NCI-H1092 treated with DMSO at 0.1 percent for 48 hours (cell line): ENCODE measurements at places on chromosomes 4 and X.

- no peak for DNase-seq
Measured at GRCh38 chr4:153010146-153010545, 74.0 kb downstream of the FHDC1 start.

- no peak for DNase-seq
Measured at GRCh38 chr4:60847614-60848013, 352.5 kb upstream of the ADGRL3 start.

GRCh38 chr4:119038116-119038841 lies 97.4 kb upstream of the MYOZ2 start:
- DNase-seq = no peak

- no peak for DNase-seq
Measured at GRCh38 chr4:6023731-6024130, 5.5 kb upstream of the C4orf50 start.

GRCh38 chr4:85127653-85128052 lies 161.2 kb upstream of the WDFY3 start:
- DNase-seq = no peak

- no peak for DNase-seq
Measured at GRCh38 chr4:23720556-23720955, 169.3 kb downstream of the PPARGC1A start.

- peak; percentile 28 for DNase-seq
Measured at GRCh38 chr4:188971125-188971524, 831.9 kb downstream of the TRIML1 start.

- DNase-seq = no peak
Measured at GRCh38 chr4:153433754-153434105, 32.4 kb upstream of the TMEM131L start.

GRCh38 chr4:45741897-45742296 lies 382.0 kb downstream of the GABRG1 start:
- no peak for DNase-seq

DNA sequence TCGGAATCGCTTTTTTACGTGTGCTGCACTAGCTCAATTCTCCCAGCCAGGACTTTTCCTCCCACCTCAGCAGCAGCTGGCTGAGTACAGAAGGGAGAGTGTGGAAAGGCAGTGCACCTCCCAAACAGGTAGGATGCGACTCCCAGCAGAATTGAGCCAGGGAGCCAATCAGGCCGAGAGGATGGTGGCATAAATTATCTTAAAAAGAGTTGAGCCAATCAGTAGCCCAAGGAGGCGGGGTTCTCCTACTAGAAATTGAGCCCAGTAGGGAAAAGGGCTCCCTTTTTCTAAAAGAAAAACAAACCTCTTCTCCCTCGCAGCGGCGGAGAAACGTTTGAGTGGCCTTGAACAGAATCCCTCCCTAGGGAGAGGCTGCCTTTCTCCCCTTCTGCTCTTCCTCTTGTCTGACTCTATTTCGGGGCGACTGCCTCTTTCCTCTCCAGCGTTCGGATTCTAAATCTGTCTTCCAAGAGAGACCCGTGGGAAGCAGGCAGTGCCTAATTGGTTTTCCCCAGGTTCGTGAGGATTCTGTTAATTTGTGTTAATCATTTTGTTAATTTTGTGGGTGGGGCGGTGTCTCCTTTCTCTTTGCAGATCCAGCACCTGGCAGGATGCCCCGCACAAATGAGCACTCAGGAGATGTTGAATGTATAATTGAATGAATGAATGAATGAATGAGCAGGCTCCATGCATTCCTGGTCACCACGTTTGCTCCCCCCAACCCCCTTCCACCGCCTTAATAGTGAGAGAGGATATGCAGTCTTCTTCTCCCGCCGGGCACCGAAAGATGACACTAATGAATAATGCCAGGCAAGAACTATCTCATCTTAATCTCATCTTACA lies at the start of gene GABRG1:
GABRG1 (minus strand) TSS at position 142 of the 843 bp plus-strand sequence; CDS start at position 1, 141 bp downstream.
- no peak for DNase-seq

GRCh38 chr4:7185487-7186030 lies 6.8 kb upstream of the SORCS2 start:
- no peak for DNase-seq

GRCh38 chrX:56785442-56785841 lies 56.4 kb downstream of the NBDY start:
- DNase-seq = no peak

DNA sequence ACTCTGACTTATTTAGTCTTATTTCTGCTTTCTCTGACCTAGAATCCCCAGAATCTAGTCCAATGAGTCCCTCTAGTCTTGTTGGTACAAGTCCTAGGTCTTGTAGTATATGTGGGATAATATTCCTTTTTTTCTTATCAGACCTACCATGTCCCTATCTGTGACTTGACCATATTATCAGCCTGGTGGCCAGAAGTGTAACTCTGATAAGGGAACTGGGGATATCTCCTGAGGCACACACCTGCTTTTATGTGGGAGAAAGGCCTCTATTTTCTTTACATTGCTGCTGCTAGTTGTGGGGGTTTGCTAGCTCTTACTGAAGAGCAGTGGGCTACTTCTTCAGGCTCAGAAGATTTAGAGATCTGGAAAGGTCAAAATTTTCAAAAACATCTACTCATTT lies 38.6 kb downstream of the CFAP299 start:
- no peak for DNase-seq

- no peak for DNase-seq
Measured at GRCh38 chr4:125187226-125188176, 127.3 kb upstream of the FAT4 start.

- peak; percentile 58 for DNase-seq
Measured at GRCh38 chrX:53438174-53438831, 4.1 kb upstream of the HSD17B10 start.

GRCh38 chr4:34512616-34513015 lies 1731.7 kb downstream of the ARAP2 start:
- no peak for DNase-seq

GRCh38 chr4:110793381-110793801 lies 170.5 kb upstream of the PITX2 start:
- no peak for DNase-seq

GRCh38 chrX:2398064-2398656 lies 102.6 kb downstream of the DHRSX start:
- DNase-seq = no peak

DNA sequence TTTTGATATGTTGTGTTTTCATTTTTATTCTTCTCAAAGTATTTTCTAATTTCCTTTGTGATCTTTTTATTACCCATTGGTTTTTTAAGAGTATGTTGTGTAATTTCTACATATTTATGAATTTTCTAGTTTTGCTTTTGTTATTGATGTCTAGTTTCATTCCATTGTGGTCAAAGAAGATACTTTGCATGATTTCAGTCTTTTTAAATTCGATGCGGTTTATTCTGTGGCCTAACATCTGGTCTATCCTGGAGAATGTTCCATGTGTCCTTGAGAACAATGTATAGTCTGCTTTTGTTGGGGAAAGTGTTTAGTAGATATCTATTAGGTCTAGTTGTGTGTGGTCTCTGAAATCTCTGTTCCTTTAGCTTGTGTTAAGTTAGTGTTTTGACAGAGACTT lies 46.2 kb downstream of the PPEF1 start:
- no peak for DNase-seq

GRCh38 chr4:24330172-24330571 lies 254.2 kb downstream of the DHX15 start:
- no peak for DNase-seq

DNA sequence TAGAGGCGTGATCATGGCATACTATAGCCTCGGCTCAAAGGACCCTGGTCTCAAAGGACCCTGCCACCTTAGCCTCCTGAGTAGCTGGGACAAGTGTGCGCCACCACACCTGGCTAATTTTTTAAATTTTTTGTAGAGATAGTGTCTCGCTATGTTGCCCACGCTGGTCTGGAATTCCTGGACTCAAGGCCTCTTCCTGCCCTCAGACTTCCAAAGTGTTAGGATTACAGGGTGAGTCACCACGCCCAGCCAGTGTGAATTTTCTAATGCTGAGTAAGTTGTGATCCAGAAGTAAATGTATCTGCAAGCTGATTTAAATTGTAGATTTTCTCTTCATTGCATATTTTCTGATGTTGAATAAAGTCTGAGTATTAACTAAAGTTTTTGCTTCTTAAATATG lies 2.6 kb upstream of the ZNF674 start:
- no peak for DNase-seq

GRCh38 chr4:13312264-13312663 lies 171.9 kb downstream of the RAB28 start:
- DNase-seq = no peak

- no peak for DNase-seq
Measured at GRCh38 chr4:107751670-107752069, 31.6 kb upstream of the PAPSS1 start.

DNA sequence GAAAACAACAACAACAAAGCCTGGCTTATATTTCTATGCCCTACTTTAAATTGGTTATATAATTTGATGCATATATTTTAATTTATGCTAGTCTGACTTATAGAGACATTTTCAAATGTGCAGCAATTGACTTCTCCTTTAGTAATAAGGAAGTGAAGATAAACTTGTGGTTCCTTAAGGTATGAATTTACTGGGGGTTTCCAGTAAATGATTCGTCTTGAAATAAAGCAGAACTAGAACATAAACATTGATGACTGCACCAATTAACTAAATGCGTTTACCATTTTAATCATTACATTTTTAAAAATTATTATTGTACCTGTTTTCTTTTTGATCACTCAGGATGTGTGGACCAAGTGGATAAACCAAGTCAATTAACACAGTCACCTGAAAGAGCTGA lies 99.6 kb upstream of the CCSER1 start:
- no peak for DNase-seq

GRCh38 chrX:105975382-105975781 lies 63.1 kb downstream of the SERPINA7 start:
- DNase-seq = no peak

DNA sequence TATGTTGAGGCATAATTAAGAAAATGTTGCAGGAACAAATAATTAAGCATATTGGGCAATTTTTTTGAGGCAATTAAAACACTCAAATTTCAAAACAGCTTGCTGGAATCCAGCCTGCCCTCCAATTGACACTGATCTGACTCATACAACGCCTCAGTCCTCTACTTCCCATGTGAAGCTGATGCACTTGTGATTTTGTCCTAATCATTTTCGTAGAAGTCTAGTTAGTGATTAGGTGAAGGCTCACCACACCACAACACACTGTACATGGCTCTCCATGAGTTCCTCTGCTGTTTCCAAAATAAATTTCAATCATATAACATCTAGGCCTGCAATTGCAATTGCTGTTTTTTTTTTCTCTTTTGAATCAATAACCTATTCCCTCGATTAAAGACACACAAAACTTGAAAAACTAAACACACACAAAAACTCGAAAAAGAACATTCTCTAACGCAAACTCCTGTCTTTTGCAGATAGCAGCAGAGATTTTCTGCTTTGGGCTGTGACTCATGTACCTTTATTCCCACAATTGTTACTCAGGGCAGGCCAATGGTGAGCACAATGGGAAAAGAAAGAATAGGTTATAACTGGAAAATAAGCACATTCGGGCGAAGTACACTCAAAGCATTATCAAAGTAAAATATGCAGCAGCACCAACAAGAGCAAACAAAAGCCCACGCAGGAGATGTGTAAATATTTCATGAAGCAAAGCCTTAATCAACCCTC lies 1.7 kb downstream of the GPRIN3 start:
- DNase-seq = no peak

DNA sequence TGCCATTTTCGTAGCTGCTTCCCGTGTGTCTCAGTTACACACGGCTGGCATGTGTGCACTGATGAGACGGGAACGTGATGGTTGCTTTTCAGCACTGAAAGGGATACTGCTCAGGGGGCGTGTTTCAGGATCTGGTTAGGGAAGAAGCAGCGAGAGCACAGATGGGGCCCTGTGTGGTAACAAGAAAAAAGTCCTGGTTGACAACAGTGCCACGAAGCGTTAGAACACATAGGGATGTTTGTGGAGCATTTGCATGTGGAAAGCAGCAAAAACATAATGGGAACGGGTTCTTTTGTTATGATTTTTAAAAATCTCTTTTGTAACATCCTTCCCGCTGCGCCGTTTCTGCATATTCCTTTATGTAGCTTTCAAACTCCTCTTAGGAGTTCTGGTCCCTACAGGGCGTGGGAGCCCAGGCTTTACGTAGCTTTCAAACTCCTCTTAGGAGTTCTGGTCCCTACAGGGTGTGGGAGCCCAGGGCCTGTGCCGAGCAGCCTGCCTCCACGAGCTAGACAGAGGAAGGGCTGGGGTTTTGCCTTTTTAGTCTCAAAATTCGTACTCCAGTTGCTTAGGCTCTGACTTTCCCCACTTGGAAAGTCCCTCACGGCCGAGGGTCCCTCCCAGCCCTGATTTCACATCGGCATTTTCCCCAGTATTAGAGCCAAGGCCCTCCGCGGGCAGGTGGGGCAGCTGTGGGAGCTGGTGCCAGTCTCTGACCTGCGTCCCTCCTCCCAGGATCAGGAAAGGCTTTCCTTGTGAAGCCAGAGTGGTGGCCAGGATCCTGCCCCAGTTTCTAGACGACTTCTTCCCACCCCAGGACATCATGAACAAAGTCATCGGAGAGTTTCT lies 11.0 kb upstream of the MSANTD1 start:
- DNase-seq = no peak

- no peak for DNase-seq
Measured at GRCh38 chr4:115355329-115355728, 241.9 kb upstream of the NDST4 start.

DNA sequence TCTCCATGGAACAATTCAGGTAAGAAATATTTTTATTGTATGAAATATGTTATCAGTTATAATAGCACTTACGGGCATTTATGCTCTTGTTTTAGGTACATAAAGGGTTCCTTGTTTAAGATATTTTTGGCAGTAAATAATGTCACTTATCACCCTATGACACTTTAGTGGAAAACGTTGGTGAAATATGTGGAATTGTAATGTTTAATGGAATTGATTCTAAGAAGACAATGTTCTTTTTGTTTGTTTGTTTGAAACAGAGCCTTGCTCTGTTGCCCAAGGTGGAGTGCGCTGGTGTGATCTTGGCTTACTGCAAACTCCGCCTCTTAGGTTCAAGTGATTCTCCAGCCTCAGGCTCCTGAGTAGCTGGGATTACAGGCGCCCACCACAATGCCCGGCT lies 17.4 kb downstream of the NPNT start:
- DNase-seq = no peak

DNA sequence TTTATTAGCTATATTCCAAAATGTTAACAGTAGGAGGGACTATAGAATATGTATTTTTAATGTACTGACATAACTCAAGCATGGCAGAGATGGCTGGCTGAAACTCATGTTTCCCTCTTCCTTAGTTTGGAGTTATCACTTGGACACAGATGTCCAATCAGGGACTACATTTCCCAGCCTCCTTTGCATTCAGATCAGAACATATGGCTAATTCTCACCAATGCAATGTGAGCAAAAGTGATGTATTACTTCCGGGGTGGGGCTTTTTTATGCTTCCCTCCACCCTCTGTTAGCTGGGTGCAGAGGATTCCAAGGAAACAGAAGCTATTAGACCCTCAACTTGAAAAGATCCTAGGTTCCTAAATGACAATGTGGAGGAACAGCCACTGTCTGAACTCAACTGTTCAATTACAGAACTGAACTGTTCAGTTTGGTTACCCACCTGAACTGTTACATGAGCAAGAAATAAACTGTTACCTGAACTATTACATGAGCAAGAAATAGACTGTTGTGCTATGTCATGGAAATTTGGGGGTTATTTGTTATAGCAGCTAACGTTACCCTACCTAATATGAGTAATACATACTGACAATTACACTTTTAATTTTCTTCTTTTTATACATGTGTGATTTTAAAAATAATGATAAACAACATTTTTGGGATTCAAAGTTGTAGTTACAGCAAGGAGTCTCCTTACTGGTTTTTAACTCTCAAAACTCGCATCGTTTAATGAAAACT lies 29.6 kb upstream of the ERVMER34-1 start:
- no peak for DNase-seq

GRCh38 chr4:60648774-60649173 lies 551.4 kb upstream of the ADGRL3 start:
- DNase-seq = no peak
